Stimulated activated CD4-positive, alpha-beta T cell treated with anti-CD3 and anti-CD28 coated beads, Interleukin-15, amount 100 ng/mL, for 48 hours (primary cell): ENCODE measurements at places on chromosomes 16 and 17.

- DNase-seq, result no peak
Observed at GRCh38 chr17:56978441-56979090, 635 bp downstream of the SCPEP1 start.

GRCh38 chr16:23351360-23351759 lies 49.3 kb downstream of the SCNN1B start:
- no peak for DNase-seq

- no peak for DNase-seq
Observed at GRCh38 chr16:71338193-71338592, 20.3 kb upstream of the CALB2 start.

- no peak for DNase-seq
Observed at GRCh38 chr16:3982216-3982615, 101.7 kb upstream of the CREBBP start.

GRCh38 chr17:75722076-75722475 lies 817 bp downstream of the ITGB4 start:
- DNase-seq, result no peak

- DNase-seq, result no peak
Observed at GRCh38 chr17:21078016-21078780, 35.4 kb upstream of the USP22 start.

- DNase-seq, result no peak
Observed at GRCh38 chr16:59959311-59959710, 1225.2 kb upstream of the GOT2 start.

DNA sequence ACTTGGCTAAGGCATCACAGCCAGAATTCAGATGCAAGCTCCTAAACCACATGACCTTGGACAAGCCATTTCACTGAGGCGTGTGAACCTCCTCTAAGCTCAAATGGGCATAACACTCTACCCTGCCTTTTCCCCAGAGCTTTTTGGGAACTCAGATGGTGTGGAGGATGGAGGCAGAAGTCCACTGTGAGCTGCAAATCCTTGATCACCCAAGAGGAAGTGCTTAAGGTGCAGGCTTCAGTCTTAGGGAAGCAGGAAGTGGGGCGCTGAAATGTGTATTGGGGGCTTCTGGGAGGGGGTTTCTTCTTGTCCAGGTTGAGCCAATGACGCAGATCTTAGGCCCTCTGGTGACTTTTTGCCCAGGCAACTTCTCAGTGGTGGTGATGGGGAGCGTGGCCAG lies 12.9 kb downstream of the CIITA start:
- no peak for DNase-seq

- peak; percentile 86 for DNase-seq
Observed at GRCh38 chr16:27202923-27203506, 311 bp upstream of the KDM8 start.

GRCh38 chr17:61786088-61786487 lies 77.2 kb downstream of the BRIP1 start:
- no peak for DNase-seq

DNA sequence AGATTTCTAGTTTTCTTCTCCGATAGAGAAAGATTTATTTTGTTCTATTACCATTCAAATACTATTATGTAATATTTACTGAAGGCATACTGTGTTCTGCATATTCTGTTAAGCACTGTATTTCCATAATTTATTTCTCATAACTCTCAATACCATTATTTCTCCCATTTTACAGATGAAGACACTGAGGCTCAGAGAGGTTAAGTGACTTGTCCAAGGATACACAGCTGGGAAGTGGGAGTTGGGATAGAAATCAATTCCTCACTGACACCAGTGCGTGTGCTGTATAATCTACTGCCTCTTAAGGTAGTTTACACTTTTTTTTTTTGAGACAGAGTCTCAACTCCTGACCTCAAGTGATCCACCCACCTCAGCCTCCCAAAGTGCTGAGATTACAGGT lies 7.4 kb downstream of the NLRC3 start:
- DNase-seq, result no peak

DNA sequence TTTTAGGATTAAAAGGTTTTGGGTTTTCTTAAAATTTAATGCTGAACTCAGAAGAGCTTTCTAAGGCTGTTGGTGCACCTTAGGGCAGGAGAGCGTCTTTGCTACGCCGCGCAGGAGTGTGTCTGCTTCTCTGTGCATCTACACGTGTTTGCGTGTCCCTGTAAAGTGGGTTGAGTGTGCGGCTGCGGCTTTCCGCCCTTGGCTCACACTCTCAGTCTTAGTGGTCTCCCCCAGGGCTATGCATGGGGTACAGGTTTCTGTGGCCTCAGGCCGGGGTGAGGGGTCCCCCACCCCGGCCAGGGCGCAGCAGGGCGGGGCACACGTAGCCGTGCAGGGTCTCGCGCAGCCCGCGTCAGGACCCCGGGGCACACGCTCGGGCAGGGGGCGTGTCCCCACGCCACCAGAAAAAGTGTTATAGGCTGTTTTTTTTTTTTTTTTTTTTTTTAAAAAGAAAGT lies 727 bp upstream of the TENT4B start:
- DNase-seq, result peak; percentile 79

DNA sequence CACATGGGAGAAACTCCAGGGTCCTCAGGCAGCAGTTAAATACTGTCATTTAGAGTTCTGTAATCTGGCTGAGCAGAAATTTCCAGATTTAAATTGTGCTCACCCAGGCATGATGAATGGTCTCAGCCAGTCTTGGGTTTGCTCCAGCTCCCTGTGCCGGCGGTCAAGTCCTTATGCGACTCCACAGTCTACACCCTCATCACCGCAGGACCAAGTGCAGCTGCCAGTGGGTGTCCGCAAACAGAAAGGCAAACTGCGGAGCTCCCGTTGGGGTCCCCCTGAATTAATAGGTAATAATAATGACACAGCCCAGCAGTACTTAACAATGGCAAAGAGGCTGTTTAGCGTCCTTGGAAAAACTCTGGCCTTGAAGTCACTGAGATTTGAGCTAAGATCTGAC lies 3.9 kb upstream of the CACNG4 start:
- no peak for DNase-seq

DNA sequence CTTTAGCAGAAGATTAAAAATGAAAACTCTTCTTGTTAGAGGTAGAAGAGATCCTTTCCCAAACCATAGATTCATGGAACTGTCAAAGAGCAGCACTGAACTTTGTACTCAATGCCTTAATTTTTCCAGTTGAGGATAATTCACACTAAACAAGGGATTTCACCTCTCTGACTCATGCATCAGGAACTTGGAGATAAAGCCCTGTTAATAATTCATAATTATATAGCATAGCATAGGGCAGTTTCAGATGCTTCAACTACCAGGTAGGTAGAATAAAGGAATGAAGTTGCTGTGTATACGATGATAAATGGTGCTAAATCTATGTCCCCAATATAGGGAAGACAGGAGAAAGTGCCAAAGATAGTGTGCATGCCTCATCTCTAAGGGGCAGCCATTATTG lies 450.4 kb downstream of the MAF start:
- DNase-seq, result no peak

DNA sequence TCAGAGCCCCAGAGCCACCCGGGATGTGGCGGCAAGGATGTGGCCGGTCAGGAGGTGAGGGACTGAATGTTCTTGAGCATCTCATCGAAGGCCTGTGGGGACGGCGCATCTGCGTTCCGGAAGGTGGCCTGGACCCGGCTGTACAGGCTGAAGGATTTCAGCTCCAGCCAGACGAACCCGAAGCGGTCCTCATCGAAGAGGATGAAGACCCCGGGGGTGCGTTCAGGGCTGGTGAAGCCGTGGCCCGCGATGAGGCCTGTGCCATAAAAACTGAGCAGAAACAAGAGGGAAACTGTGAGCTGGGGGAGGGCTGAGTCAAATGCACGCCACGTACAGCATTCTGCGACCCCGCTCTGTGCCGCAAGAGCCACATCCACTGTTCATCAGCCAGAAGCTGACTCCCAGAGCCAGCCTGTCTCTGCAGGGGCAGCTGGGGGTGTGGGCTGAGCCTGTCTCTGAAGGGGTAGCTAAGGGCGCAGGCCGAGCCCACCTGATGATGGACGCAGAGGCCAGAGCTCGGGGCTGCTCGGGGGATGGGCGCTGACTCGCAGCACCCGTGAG lies 14.1 kb upstream of the C16orf95 start:
- DNase-seq, result no peak

DNA sequence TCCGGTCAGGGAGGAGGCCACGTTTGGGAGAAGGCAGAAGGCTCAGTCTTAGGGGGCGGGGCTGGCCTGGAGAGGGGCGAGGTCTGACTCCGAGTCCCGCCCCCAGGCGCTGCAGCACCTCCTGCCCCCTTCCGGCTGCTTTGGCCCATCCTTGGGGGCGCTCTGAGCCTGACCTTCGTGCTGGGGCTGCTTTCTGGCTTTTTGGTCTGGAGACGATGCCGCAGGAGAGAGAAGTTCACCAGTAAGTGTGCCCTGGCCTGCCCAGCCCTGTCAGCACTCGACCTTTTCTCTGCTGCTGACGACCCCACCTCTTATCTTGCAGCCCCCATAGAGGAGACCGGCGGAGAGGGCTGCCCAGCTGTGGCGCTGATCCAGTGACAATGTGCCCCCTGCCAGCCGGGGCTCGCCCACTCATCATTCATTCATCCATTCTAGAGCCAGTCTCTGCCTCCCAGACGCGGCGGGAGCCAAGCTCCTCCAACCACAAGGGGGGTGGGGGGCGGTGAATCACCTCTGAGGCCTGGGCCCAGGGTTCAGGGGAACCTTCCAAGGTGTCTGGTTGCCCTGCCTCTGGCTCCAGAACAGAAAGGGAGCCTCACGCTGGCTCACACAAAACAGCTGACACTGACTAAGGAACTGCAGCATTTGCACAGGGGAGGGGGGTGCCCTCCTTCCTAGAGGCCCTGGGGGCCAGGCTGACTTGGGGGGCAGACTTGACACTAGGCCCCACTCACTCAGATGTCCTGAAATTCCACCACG lies 1.5 kb downstream of the TNFRSF12A start:
- peak; percentile 86 for DNase-seq

DNA sequence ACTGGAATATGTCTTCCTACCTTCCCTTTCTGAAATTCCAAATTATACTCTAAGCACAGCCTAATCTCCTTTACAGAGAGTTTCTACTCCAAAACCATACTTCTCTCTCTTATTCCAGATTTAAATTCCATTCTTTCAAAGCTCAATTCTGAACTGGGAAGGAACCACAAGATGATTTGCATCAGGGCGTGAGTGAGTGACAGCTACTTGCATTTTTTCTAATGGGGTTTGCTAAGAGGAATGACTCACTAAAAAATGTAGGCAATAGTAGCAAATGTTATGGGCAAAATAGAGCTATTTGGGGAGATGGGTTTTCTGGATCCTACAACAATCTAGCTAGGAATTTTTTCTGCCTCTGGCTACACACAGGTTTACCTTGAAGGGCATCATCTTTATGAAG lies 244.6 kb upstream of the PSMD7 start:
- no peak for DNase-seq

DNA sequence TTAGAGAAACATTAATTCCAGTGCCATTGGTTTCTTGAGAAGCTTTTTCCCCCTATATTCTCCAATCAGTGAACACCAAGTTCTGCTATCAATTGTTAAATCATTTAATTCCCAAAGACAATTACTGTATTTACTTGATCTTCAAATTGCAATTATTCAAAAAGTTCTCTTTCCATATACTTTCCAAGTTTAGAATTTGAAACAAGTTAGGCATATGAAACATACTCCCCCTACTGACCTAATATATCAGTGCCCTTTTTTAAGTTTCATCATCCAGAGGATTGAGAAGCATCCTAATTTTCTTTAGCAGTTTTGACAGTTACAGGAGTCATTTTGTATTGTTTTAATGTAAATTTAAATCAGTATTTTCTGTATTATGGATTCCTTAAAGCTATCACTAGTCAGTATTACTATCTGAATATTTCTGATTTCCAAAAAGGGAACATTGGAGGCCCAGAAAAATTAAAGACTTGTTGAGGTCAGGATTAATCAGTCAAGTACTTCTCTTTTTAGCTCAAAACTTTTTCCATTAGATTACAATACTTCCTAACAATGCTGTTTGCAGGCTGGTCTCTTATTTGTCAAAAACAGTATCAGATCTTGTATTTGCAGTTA lies 16.3 kb downstream of the MEIOC start:
- no peak for DNase-seq

- peak; percentile 67 for DNase-seq
Observed at GRCh38 chr17:75845058-75845711, 981 bp upstream of the UNC13D start.

DNA sequence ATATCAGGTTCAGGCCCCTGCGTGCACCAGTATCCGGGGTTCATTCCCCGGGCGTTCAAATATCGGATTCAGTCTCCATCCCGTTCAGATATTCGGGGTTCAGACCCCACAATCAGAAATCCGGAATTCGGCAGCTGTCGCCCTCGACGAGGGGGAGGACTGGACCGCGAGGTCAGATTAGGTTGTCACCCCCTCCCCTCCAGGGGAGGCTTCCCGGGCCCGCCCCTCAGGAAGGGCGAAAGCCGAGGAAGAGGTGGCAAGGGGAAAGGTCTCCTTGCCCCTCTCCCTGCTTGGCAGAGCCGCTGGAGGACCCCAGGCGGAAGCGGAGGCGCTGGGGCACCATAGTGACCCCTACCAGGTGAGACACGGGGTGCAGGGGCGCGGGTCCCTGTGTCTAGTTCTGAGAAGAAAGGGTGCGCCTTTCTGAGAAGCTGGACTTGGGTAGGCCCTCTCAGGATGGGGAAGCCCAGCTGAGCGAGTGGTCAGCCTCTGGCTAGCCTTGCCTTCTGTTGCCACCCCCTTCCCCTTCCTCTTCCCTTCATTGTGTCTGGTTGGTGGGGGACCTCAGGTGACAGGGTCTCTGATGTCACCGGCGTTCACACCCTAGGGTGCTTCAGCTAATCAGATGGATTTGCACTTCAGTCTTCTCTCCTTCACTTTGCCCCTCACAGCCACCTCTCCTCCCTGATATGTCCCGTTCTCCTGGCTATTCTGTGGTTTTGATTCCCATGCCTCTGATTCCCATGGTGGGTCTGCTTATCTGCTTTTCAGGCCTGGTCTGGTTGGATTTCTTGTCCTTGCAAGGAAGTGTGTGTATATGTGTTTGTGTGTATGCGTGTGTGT lies 844 bp downstream of the TAOK2 start:
- no peak for DNase-seq

- DNase-seq, result no peak
Observed at GRCh38 chr17:32515677-32516383, 29.0 kb downstream of the CDK5R1 start.

DNA sequence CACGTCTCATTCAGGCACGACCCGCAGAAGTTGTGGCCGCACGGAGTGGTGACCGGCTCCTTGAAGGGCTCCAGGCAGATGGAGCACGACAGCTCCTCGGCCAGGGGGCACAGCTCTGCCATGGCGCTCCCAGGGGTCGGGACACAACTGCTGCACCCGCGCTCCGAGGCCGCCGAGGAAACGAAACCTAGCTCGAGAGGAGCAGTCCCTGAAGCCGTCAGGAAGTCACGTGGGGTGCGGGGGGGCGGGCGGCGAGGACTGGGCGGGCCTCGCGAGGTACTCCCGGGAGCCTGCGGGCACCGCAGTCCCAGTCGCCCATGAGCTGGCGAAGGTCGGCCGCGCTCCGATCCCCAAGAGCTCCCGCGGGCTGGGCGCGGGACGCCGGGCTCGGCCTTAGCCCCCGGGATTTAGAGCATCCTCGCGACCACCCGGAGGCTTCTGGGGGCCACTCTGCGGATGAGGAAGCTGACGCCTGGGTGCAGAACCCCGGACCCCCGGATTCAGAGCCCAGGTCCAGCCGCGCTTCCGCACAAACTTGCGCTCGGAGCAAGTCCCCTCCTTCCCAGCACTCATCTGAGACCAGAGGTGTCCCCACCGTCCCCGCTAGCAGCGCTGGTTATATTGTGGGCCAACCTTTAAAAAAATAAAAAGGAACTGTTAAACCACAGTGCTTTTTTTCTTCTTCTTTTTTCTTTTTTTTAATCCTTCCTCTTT lies at the start of gene TRIM25:
Gene TRIM25 (minus strand): TSS at position 183 of the 714 bp plus-strand sequence. CDS start 61 bp downstream, at position 122.
- peak; percentile 86 for DNase-seq

- DNase-seq, result no peak
Observed at GRCh38 chr17:6749519-6749918, 6.3 kb upstream of the XAF1 start.
